NCI-H446 treated with DMSO at 0.1 percent for 48 hours (cell line): ENCODE measurements at places on chromosomes 4 and X.

GRCh38 chrX:153921070-153921469 is 5.0 kb downstream of the ARHGAP4 start:
- DNase-seq, result no peak

- peak; percentile 86 for DNase-seq
Observed at GRCh38 chr4:10808591-10808990, 124.0 kb upstream of the CLNK start.

DNA sequence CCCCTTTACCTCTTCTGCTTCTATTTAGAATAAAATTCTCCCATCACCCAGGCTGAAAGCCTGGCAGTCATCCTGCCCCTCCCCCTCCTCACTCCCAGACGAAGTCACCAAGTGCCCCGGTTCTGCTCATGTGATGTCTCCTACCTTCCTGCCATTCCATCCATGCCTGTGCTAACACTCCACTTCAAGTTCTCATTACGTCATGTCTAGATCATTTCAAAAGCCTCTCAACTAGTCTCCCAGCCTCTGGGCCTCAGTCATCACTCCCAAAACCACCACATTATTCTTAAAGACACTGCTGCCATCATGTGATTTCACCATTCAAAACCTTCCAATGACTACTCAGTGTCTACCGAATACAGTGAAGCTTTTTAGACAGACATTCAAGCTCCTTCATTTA is 17.2 kb upstream of the HOPX start:
- no peak for DNase-seq

- no peak for DNase-seq
Observed at GRCh38 chrX:13835825-13836224, 18.9 kb upstream of the GPM6B start.

- DNase-seq, result no peak
Observed at GRCh38 chrX:31350808-31351074, 278.9 kb upstream of the FTHL17 start.
